Right renal pelvis (tissue), 4 donors: ENCODE measurements at places on chromosomes 7 and 10. TPM values are rescaled to one million over a fixed set of nuclear protein-coding genes. Genes with fewer than 3 reads are reported as not detected.

GRCh38 chr10:99328579-99329303 is 415 bp upstream of the CNNM1 start:
- DNase-seq: no peak

DNA sequence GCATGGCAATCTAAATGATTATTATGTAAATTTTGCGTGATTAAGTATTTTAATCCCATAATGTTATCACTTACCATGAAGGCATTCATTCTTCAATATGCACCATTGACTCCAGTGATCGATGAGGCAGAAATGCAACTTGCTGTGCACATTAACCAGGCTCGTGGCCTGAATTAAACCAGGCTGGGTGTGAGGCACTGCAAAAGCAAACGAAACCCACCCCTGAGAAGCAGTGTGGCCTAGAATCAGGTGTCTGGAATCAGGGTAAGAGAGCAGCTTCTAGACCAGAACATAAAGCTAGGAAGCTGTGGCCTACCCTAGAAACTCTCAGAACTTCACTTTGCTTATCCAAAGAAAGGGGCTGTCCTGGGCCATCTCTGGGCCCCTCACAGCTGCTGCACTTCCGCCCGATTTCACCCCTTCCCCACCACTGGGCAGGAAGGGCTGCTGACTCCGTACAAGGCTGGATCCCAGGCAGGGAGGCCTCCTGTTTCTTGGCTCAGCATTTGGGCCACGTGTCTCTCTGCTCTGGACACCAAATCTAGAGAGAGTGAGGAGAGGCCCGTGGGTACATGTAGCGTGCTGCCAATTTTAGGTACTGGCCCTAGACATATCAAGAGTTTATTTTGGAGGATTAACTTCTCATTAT is 4.4 kb downstream of the PTPRE start:
- no peak for DNase-seq

DNA sequence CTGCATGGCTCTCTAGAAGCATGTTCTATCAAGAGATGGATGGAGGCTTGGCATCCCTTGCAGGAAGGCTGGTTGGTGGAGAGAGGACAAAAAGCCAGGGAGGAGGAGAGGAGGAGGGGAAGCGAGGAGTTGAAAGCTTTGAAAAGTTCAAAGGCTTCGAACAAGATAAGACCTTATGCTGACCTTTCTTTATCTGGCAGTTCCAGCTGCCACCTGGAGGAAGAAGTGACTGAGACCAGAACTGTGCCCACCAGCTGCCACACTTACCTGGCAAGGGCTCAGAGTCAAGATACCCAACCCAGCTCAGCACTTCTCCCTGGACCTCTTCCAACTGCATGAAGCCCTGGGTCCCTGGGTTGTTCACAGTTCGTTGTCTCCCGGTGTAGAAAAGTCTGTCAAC is 14.8 kb downstream of the CCL24 start:
- DNase-seq: no peak

- DNase-seq: no peak
These were observed 186.6 kb upstream of the IGFBP3 start for GRCh38 chr7:46107610-46108217.

The NXPH1 gene
- polyA plus RNA-seq: not detected

The BICC1 gene
- 84.2 TPM for polyA plus RNA-seq

The TFEC gene
- 25.6 TPM for polyA plus RNA-seq

GRCh38 chr7:150451833-150452461 is 1.5 kb downstream of the GIMAP8 start:
- no peak for DNase-seq

The SUGCT gene
- 12.1 TPM for polyA plus RNA-seq

The IL6 gene
- polyA plus RNA-seq: not detected

DNA sequence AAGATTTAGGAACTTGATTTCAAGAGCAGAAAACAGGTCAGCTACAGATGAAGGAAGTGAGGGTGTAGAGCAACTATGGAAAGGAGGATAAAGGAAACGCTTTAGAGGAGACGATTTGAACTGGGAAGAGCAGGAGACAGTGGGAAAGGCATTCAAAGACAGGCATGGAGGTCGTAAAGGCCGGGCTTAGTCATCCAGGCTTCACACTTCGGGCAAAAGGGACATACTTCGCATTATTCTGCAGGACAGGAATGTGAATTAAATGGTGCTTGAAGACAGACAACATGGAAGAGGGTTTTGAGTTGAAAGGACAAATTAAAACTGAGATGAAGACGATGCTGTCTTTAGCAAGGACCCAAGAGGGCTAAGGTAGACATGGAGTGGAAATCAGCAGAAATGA is 8.1 kb downstream of the FAM171A1 start:
- no peak for DNase-seq

DNA sequence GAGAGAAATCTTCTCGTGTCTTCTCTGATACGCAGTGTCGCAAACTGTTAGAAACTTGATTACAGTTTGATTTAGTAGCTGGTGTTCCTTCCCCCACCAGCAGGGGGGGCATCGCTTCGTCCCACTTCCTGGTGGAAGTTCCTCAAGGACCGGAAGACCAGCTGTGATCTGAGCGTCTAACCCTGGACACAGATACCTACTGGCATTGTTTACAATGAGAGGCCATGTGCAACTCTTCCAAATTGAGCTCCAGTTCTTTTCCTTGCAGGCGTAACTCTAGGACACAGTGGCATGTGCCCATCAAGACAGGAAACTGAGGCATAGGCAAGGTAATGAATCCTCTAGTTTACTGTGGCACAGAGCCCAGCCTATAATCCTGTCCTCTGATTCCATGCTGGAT is 219.0 kb downstream of the CCDC3 start:
- no peak for DNase-seq
